Hematopoietic multipotent progenitor cell treated with erythropoietin and hydrocortisone succinate and interleukin-3 and kit ligand, for 8 days (in vitro differentiated cells): ENCODE measurements at places on chromosomes 1 and 21.

DNA sequence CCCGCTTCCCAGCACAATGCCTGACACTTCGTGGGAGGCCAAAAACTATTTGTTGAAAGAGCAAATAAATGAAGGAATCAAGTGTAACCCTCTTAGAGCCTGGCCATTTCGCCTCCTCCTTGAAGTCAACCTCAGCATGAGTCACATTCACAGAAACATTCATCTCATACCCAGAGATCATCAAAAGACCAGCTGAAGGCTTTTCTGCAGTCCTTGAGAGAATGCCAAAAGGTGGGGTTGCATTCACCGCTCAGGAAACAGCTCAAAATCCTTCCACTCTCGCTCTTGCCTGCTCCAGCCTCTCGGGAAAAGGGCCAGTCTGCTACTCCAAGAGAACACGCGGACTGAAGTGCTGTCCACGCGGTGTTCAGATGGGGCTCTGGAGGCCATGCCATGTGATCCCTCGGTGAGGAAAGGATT lies 90.0 kb downstream of the VWA5B1 start:
- no peak for DNase-seq

- DNase-seq: no peak
These were observed 8.0 kb upstream of the KIRREL1 start for GRCh38 chr1:157985473-157985872.

DNA sequence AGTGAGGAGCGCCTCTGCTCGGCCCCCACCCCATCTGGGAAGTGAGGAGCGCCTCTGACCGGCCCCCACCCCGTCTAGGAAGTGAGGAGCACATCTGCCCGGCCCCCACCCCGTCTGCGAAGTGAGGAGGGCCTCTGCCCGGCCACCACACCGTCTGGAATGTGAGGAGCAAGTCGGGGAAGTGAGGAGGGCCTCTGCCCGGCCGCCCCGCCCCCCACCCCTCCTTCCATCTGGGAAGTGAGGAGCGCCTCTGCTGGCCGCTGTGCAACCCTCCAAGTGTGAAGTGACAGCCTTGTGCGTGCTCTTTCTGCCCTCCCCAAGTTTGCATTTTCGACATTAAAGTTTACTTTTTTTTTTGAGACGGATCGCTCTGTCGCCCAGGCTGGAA lies 5.1 kb upstream of the ZZZ3 start:
- DNase-seq: peak; percentile 43

GRCh38 chr1:31717341-31717740 lies 13.5 kb upstream of the COL16A1 start:
- DNase-seq: no peak

DNA sequence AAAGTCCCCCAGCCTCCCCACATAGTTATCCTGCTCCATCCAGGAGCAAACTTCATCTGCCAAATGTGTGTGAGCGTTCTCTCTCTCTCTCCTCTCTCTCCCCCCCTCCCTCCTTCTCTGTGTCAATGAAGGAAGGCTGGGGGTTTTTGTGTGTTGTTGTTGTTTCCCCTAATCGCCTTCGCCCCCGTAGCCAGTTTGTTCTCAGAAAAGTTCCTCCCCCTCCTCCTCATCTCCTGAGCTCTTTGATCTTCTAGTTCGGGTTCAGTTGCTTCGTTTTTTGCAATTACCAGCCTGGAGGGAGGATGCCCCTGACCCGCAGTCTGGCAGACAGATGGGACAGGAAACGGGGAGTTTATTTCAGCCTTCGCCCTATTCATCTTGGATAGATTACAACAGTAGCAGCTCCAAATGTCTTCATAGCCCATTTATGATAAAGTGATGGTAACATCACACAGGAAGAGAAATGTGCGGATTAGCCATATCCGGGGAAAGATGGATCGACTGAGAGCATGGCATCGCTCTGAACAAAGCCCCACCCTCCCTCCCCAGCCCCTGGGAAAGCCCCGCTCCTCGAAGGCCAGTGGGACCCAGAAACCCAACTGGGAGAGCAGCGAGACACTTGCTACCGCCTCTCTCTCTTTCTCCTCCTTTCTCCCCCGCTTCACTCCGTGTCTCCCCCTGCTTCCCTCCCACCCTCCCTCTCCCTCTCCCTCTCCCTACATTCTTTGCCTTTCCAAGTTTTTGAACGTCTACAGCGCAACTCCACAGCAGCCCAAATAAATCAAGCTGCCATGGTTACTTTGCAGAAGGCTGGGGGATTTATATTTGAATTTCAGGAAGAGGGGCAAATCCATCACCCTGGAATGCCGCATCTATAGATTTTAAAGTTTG lies 139.7 kb upstream of the ARHGEF16 start:
- DNase-seq: no peak
